Cardiac ventricle fibroblast (primary cell): ENCODE measurements at places on chromosomes 16 and 17. TPM values are rescaled to one million over a fixed set of nuclear protein-coding genes. Genes with fewer than 3 reads are reported as not detected.

MYL11 gene
- not detected in 2 replicates for total RNA-seq

SLC47A1 gene
- total RNA-seq, result 1.5 and 7.5 TPM in 2 replicates

MLYCD gene
- 3.0 and 3.2 TPM in 2 replicates for total RNA-seq

C17orf100 gene
- 0.54 and 0.94 TPM in 2 replicates for total RNA-seq

OMG gene
- total RNA-seq, result 1.9 and 4.5 TPM in 2 replicates

RNU2-1 gene
- total RNA-seq, result not detected in 2 replicates

HSD17B1 gene
- 0.10 and 1.6 TPM in 2 replicates for total RNA-seq

ZNF276 gene
- total RNA-seq, result 14.7 and 19.5 TPM in 2 replicates

SLC4A1 gene
- total RNA-seq, result not detected in 2 replicates

DPEP3 gene
- not detected in 2 replicates for total RNA-seq

TOM1L1 gene
- 6.0 and 13.1 TPM in 2 replicates for total RNA-seq

TMEM238L gene
- not detected in 2 replicates for total RNA-seq
